ENCODE measurements at places on chromosomes 11 and 22.

DNA sequence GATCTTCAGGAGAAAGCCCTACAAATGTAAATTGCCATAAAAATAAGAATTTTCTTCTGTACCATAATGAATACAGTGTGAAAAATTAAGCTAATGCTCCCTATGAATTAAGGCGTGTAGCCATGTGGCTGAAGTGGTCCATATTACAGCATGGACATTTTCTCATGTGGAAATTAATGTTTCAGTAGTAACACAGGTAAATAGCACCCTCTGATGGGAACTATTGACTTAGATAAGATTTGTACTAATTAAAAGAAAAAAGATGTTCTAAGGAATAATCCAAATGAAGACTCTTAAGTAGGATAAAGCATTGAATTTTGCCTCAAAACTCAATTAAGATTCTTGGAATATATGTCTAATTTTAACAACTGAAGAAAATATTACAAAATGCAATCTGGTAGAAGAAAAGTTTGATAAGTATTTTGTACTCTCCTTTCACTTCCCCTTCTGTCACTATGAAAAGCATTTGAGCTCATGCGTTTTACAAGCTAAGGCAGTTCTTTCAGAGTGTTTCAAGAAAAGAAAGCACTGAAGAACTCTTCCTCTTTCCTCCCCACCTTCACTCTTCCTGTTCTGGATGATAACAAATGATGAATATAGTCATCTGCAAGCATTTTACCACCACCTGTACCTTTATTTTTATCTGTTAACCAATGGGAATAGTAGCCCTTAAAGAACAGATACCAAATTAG is 9.9 kb upstream of the OR8D2 start:
- peak; percentile 82 for DNase-seq

DNA sequence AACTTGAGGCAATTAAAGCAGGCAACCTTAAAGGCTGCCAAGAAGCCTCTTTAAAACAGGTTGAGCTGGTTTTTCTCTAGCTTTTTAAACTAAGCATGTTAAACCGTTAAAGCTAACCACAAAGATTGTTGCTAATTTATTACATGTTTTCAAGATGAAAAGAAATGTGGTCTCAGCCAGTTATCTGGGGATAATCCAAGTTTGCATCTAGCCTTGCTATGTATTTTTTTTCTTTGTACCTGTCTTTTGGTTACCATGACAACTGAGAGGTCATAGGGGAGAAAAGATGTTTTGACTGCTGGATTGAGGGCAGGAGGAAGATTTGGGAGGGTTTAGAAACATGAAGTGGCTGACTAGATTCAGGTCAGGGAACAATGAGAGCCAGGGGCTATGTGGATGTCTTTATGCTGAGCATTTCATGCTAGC is 19.2 kb upstream of the PGM2L1 start:
- no peak for DNase-seq

GRCh38 chr11:50044647-50045046 is 12.0 kb downstream of the OR4C45 start:
- DNase-seq = no peak

DNA sequence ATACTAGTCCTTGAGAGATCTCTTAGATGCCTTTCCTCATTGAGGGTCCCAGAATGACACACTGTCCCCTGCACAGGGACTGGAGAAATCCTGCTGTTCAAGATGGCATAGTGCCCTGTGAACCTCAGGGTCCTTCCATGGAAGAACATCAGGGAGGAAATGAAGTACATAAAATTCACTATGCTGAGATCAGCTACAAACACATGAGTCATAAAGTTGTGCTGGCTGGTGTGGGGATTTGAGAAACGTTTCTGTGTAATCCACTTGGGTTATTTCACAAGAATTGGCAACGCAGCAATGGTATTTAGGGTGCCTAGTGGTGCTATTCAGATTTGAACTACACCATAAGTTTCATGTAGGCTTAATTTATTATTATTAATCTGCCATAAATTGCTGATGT is 174.4 kb downstream of the MAML2 start:
- peak; percentile 24 for DNase-seq

GRCh38 chr11:119350302-119350701 is 3.8 kb upstream of the MFRP start:
- DNase-seq = no peak

- DNase-seq = no peak
Observed at GRCh38 chr11:106172386-106172991, 95.0 kb downstream of the AASDHPPT start.

- no peak for DNase-seq
Observed at GRCh38 chr11:89267660-89268302, 90.1 kb downstream of the TYR start.

GRCh38 chr11:110242746-110243145 is 53.7 kb downstream of the RDX start:
- DNase-seq = no peak

DNA sequence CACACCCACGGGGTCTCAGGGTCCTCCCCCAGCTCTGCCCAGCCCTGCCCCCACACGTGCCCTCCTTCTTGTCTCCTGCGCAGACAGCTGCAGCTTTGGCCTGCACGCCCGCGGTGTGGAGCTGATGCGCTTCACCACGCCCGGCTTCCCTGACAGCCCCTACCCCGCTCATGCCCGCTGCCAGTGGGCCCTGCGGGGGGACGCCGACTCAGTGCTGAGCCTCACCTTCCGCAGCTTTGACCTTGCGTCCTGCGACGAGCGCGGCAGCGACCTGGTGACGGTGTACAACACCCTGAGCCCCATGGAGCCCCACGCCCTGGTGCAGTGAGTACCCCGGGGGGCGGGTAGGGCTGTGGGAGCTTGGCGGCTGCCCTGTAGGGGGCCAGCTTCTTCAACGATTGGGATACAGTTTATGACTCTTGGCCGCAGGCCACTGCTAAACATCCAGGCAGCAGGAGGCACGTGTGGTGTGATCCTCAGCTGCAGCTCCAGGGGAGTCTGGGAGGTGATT is 30.8 kb downstream of the ST14 start:
- DNase-seq = no peak

- DNase-seq = no peak
Observed at GRCh38 chr22:50027639-50028537, 15.3 kb upstream of the IL17REL start.

GRCh38 chr11:32374261-32374711 is 61.1 kb downstream of the WT1 start:
- no peak for DNase-seq

DNA sequence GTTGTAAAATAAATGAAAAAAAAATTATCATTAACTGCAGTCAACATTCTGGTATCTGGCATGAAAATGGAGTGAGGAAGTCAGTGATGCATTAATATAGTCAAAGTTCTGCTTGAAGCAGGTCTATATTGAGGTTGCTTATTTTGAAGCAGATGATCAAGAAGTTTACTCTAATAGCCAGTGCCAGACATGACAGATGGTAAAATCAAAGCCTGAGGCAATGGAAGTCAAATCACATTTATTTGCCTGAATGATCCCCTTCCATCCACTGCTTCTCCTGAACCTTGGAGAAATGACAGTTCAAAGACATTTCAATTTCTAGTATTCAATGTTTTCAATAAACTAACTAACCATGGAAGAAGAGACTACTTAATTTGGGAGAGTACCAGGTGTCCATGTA is 430.0 kb downstream of the FAM181B start:
- no peak for DNase-seq

GRCh38 chr11:88448131-88448670 is 110.7 kb upstream of the CTSC start:
- no peak for DNase-seq

GRCh38 chr11:14306481-14306880 is 52.5 kb downstream of the RRAS2 start:
- no peak for DNase-seq

- DNase-seq = no peak
Observed at GRCh38 chr11:84947970-84948580, 679.1 kb downstream of the DLG2 start.

DNA sequence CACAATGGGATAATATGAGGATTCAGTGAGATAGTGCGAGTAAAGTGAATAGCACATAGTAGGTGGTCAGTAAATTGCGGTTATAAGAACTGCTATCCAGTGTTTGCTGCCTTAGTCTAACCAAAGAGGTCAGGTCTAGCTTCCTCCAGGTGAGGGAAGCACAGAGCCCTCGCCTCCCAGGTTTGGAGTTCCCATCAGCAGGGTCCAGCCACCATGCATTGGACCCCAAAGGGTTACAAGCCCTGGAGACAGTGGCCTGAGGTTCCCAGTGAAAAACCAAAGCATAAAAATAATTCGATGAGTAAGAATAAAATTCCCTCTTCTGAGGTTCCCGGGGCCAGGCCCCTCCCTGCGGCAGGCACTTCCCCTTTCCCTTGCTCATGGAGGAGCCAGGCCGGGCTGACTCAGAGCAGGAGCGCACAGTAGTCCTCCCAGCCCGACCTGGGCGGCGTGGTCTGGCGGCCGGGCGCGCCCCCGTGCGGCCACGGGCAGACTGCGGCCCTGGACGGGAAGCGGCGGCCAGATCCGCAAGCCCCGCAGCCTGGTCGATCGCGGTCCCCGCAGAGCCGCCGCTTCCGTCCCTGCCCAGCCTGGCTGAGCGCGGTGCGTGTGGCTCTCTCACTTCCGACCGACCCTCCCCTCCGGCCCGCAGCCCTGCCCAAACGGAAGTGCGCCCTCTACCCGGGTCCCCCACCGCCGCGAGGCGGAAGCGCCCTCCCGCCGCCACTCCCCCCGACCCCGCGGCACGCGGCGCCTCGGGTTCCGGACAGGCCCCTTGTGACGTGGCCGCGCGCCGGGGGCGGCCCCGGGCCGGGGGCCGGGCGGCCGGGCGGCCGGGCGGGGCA is at the start of gene SLC39A13:
Gene SLC39A13 (plus strand): TSS at position 845 of the 845 bp plus-strand sequence. CDS start 1,505 bp downstream, outside the sequence.
- DNase-seq = peak; percentile 91

DNA sequence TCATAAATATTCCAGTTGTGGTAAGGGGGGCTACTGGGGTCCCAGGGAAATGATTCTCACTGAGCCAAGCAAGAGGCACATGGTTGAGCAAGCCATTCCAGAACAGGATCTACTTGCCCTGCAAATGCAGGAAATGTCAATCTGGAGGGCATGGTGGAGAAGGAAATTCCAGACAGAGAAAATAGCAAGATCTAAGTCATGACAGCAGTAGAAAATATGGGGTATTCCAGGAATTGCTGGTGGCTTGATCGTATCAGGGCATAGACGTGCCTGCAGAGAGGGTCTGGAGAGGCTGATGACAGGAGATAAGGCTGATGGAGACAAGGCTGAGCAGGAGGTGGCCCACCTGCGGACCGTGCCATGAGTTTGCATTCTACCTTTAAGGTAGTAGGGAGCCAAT is 566.3 kb upstream of the CADM1 start:
- no peak for DNase-seq

DNA sequence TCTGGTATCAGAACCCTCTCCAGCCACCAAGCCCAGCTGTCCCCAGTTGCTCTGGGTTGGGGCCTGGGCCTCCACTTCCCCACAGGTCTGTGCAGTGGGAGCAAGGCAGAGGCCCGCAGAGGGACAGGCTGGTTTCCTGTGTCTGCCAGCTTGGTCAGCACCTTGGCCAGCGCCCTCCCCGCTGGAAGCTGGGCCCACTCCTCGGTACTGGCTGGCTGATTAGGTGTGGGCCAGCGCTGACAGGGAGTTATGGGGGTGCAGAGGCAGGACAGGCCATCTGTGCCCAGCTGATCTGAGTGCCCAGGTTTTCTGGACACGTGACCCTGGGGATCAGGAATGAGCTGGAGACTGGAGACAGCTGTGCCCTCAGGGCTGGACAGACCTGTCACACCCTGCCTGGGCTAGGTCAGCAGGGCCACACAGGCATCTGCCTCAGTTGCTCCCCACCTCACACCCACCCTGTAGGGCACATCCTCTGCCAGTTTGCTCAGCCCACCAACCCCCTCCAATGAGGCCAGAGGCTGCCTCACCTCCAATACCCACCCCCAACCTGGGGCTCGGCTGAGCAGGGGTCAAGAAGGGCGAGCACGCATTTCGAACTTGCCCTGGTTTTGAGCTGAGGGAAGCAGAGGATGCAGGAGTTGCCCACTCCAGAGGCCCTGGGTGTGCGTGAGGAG is 175.3 kb downstream of the IGLL1 start:
- DNase-seq = no peak

- no peak for DNase-seq
Observed at GRCh38 chr11:10680956-10681487, 12.5 kb downstream of the IRAG1 start.

DNA sequence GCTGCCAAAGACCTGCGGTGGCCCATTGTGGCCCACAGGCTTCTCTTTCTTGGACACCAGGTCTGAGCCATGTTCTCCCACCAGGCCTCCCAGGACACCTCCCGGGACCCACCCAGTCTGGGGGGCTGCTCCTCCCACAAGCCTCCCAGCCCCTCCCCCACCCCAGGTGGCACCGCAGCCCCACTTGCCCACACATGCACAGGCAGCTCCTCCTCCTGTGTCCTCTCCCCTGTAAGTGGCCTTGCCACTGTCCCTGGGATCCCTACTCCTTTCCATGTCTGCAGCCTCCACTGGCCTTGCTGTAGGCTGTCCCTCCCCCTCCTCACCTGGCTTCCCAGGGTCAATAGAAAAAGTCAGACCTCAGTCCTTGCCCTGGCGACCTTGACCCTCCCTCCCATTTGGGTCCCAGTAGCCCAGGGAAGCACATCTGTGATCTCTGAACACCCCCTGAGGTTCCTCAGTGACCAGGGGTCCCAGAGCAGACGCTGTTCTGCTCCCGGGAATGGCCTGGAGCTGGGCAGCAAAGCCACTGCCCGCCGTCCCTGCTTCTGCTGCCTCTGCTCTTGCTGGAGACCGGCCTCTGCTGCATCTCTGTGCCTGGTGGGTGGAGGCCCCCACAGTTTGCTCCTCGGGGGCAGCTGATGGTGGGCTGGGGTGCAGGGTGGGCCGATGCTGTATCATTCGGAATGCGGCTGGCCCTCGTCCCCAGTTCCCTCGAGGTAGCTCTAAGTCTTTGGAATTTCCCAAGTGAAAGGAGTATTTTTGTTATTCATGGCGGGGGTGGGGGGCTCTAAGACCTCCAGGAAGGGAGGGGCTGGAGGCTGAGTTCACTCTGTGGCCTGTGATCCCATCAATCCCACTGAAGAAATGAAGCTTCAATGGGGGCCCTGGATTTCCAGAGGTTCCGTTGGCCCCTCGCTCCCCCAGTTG is 43.6 kb downstream of the ARHGAP8 start:
- no peak for DNase-seq

DNA sequence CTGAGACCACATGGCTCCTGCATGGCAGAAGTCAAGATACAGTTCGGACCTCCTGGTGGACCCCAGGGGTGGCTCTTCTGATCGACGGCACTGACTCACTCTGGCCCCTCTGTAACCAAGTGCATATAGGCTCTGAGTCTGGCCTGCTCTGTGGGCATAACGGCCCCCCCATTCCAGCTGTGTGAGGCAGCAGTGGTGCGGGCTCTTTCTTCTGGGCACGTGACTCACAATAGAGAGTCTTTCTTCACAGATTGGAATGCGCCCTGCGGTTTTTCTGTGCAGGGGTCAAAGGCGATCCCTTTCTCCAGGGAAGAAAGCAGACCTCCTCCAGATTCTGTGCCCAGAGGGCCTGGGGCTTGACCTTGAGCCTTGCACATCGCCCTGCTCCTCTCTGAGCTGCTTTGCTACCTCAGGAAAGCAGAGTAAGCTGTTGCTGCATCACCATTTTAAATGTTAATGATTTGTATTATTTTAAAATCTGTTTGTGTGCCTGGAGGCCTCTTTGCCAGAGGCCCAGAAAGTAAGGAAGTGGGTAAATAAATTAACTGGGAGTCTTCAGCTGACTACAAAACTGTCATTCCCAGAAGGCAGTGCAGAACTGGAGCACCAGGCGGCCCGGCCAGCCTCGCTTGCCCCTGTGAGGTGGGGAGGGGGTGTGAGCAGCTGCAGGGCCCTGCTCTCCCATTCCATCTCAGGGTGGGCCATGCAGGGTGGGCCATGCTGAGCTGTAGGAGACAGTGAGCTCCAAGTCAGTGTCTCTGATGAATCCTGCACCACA is 199.0 kb downstream of the GRIK4 start:
- DNase-seq = no peak

GRCh38 chr22:40400159-40400558 is 29.8 kb downstream of the SGSM3 start:
- peak; percentile 63 for DNase-seq

- DNase-seq = no peak
Observed at GRCh38 chr22:43007519-43008102, 7.3 kb downstream of the PACSIN2 start.
